ENCODE measurements at places on chromosomes 2 and 18.

DNA sequence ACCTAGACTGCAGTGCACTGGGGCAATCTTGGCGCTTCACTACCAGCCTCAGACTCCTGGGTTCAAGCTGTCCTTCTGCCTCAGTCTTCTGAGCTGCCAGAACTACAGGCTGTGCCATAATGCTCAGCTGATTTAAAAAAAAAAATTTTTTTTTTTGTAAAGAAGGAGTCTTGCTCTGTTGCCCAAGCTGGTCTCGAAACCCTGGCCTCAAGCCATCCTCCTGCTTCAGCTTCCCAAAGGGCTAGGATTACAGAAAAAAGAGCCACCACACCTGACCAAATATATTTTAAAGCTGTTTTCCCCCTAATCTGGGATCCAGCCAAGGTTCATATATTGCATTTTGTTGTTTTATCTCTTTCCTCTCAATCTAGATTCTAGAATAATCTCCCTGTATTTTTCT, 82.2 kb downstream of the RAB31 start:
- no peak for DNase-seq

- no peak for DNase-seq
These were observed 463.6 kb upstream of the REG3G start for GRCh38 chr2:78561876-78562275.

- no peak for DNase-seq
These were observed 140.0 kb downstream of the AGPS start for GRCh38 chr2:177532567-177532966.

- DNase-seq: no peak
These were observed 570.7 kb downstream of the PLCL1 start for GRCh38 chr2:198375083-198375410.

DNA sequence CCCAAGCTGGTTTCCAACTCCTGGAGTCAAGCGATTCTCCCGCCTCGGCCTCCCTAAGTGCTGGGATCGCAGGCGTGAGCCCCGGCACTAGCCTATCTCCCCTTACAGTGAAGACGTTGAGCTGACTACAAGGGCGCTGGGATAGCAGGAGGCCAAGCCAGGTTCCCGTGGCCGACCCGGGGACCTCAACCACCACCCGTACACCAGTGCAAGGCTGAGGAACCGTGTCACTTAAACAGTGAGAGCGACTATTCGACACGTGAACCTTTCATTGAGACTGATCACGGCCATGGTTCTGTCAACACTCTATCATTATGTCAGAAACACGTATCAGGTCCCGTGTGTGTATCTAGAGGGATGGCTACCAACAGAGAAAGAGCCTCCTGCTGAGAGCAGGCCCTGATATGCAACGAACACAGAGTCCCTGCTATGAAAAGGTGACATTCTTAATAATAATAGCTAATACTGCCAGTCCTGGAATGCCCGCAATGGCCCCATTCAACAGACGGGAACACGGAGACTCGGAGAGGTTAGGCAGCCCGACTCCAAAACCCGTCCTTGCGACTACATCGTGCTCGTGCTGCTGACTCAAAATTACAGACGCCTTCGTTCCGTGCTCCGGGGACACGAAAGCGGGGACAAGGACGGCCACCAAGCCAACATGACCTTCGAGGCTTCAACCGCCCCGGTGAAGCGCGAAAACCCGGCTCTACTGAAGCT, 833 bp downstream of the AFG3L2 start:
- no peak for DNase-seq

- no peak for DNase-seq
These were observed 21.1 kb upstream of the NFATC1 start for GRCh38 chr18:79374408-79375171.

DNA sequence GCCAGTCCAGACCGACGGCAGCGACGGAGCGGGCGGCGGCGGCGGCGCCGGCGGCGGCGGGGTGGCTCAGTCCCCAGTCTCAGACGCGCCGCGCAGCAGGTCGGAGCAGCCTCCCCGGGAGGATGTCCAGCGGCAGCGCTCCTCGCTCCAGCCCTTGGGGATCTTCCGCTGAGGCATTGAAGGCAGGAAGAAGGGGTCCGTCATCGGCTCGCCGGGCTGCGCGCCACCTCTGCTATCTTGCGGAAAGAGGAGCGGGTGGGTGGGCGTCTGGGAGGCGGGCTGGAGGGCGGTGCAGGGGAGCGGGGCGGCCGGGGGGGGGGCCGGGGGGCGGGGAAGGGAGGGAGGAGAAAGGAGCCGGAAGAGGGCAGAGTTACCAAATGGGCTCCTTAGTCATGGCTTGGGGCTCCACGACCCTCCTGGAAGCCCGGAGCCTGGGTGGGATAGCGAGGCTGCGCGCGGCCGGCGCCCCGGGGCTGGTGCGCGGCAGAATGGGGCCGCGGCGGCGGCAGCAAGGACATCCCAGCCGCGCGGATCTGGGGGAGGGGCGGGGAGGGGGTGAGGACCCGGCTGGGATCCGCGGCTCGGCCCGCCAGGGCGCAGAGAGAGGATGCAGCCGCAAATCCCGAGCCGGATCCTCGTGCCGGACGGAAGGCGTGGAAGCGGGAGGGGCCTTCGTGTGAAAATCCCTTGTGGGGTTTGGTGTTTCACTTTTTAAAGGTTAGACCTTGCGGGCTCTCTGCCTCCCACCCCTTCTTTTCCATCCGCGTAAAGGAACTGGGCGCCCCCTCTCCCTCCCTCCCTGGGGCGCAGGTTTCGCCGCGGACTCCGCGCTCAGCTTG, at the start of gene NETO1:
TSS of gene NETO1 (minus strand) at position 242 of the 839 bp plus-strand sequence. CDS start 696 bp downstream, outside the sequence.
- no peak for DNase-seq

DNA sequence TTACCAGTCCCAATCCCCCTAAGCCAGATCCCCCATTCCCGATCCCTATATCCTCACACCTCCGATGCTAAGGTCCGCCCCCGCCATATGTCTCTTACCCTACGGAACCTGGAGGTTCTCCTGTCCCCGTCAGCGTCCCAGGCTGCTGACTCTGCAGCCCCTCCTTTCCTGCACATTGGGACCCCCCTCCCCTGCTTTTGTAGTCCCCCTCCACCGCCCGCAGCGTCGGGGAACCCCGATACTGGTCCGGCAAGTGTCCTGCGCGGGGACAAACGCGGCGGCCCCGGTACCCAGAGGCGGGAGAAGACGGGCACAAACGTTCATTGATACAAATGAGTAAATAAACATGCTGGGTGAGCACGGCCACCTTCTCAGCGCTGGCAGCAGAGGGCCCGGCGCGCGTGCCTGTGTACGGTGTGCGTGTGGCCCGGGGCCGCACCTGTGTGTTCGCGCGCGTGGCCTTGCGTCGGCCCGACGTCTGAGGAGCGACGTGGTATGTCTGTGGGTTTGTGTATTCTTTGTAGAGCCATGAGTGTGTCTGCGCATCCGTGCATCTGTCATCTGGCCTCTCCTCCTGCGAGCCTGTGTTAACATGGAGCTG, 2.0 kb upstream of the CYP26B1 start:
- peak; percentile 66 for DNase-seq

DNA sequence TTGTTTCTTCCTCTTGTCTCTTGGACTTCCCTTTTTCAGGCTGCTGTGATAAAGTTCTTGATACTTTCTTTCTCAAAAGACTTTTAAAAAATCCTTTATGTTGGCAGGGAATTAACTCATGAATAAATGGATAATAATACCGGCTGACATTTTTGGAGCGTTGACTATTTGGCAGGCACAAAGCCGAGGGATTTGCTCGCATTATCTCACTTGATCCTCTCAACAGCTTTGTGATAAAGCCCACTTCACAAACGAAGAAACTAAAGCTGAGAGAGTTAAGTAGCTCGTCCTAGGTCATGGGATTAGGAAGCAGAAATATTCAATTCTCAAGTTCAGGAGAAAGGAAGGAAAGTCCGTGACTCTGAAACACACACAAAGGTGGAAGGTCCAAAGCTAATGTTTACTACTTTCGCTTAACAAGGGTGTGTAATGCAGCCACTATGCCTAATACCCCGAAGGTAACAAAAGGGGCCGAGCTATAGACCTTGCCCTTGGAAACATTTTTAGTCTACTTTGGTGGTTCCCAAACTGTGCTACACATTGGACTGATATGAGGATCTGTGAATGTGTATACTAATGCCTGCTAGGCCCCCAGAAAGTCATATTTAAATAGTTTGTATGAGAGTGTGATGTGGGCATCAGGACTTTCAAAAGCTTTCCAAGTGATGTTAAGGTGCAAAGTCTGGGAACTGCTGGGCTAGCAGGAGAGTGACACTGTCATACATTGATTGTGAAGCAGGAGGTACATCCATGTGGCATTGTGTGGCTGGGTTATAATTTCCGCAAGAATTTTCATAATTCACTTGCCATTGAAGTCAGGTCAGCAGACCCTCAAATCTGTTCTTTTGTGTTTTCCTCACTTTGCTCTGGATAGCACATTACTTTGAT, 508.4 kb downstream of the PLCL1 start:
- DNase-seq: no peak

DNA sequence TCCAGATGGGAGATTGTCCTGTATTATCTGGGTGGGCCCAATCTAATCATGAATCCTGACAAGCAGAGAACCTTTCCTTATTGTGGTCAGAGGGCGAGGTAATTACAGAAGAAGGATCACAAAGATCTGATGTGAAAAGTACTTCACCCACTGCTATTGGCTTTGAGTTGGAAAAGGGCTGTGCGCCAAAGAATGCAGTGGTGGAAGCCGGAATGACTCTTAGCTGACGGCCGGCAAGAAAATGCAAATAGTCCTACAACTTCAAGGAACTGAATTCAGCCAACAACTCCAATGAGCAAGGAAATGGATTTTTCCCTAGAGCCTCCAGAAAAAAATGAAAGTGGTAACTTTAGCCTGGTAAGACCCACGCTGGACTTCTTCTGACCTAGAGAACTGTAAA, 67.3 kb downstream of the CTNNA2 start:
- DNase-seq: no peak

DNA sequence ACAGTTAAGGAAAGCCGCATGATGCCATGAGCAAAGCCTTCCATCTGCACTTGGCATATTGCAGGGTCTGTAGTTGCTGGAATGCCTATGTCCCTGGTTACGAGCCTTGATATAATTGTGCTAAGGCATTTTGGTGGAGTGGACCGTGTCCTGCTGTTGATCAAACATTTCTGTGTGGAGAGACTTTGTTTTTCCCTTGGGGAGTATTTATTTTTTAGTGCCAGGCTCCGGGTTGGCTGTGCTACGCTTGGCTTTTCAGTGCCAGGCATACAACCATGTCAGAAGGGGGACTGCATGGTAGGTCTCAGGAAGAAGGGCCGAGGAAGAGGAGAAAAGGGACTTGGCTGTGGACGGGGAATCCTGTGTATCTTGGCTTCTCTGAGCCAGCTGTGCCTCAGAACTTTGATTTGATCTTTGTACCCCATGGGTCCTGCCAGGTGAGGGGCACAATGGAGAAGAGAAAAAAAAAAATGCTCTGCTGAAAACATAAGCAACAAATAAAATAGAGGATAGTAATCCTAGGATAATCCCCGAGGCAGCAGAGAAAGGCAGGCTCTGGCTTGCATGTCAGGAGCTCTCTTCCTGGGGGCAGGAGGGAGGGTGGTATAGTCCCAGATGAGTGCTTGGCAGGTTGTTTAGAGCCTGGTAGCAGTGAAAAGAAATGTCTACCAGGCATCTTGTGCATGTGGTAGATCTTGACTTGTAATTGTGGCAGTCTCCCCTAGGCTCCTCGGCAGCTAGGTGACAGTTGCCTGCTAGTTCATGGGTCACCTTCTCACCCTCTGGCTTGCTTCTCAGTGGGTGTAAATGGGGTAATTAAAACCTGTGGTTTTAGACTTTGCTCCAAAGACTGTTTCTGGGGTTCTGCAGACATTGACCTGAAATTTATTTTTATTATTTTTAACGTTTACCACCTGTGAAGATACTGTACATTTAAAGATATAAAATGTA, 233.0 kb downstream of the NEDD4L start:
- no peak for DNase-seq

GRCh38 chr18:31533236-31533635, 35.3 kb downstream of the DSG2 start:
- DNase-seq: no peak

- no peak for DNase-seq
These were observed 128.0 kb downstream of the ARL4C start for GRCh38 chr2:234368861-234369261.

DNA sequence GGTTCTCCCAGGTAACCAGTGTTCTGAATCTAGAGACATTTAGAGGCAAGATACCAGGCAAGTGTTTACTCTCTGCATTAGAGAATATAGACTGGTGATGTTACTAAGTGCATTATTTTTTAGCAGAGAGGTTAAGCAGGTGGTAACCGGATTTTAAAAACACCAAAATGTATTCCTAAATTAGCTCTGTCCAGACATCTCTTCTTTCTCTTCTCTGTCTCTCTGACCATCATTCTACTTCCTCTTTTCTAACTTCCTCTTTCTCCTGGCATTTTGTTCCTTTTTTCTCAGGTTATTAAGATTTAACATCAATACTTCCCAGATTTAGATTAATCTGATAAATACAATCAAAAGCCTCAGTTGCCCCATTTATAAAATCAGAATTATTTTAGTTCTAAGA, 31.7 kb upstream of the DYNC1I2 start:
- DNase-seq: no peak

DNA sequence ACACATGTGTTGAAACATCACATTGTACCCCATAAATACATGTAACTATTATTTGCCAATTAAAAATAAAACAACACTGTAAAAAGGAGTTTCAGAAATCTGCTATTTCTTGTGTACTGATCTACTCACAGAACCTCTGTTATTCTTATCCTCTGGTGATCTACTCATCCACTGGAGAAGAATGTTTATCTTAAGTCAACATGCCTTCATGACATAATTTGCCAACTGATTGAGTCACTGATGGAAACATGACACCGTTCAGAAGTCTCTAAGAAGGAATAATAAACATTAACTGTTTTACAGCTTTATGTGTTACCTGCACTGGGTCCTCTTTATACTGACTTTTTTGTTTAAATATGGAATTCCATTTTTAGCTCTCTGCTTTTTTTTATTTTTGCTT, 555.2 kb downstream of the DCDC2C start:
- no peak for DNase-seq

GRCh38 chr2:218029366-218030360, 26.9 kb upstream of the TNS1 start:
- peak; percentile 62 for DNase-seq

DNA sequence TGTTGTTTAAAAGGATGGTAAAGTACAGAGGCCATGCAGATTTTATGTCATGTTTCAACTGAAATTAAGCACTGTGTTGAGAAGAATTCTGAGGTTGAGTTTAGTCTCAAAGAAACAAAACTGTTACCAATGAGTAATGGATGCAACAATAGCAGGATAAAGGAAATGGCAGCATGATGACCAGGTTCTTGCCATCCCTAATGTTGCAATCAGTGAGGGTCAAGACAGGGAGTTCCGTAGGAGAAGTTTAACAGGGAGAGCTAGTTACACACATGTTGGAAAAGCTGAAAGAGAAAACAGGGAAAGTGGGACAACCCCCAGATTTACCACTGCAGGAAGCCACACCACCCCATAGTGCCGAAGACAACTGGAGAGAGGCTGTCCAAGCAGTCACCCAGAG, 343.8 kb upstream of the EPHA4 start:
- no peak for DNase-seq

- no peak for DNase-seq
These were observed 38.4 kb downstream of the RAD51AP2 start for GRCh38 chr2:17479875-17480274.

- no peak for DNase-seq
These were observed 57.5 kb downstream of the KIF5C start for GRCh38 chr2:148932536-148932935.

All from type B pancreatic cell (in vitro differentiated cells).